ENCODE measurements at places on chromosomes 1 and 21.

- no peak for DNase-seq
Observed at GRCh38 chr1:9086045-9086444, 16.6 kb upstream of the SLC2A5 start.

DNA sequence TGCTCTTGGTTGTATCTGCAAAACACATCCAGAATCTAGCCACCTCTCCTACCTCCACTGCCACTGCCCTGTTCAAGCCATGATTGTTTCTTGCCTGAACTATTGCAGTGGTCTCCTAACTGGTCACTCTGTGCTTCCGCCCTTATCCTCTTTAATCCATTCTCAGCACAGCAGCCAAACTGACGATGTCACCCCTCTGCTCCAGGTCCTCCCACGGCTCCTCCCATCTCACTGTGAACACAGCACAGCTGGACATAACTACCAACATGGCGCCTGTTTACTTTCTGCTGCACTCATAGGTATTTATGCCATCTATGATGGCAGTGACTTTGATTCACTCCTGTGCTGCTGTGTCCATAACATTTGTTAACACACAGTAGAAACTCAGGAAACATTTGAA is 406.7 kb downstream of the DISC1 start:
- DNase-seq: no peak

DNA sequence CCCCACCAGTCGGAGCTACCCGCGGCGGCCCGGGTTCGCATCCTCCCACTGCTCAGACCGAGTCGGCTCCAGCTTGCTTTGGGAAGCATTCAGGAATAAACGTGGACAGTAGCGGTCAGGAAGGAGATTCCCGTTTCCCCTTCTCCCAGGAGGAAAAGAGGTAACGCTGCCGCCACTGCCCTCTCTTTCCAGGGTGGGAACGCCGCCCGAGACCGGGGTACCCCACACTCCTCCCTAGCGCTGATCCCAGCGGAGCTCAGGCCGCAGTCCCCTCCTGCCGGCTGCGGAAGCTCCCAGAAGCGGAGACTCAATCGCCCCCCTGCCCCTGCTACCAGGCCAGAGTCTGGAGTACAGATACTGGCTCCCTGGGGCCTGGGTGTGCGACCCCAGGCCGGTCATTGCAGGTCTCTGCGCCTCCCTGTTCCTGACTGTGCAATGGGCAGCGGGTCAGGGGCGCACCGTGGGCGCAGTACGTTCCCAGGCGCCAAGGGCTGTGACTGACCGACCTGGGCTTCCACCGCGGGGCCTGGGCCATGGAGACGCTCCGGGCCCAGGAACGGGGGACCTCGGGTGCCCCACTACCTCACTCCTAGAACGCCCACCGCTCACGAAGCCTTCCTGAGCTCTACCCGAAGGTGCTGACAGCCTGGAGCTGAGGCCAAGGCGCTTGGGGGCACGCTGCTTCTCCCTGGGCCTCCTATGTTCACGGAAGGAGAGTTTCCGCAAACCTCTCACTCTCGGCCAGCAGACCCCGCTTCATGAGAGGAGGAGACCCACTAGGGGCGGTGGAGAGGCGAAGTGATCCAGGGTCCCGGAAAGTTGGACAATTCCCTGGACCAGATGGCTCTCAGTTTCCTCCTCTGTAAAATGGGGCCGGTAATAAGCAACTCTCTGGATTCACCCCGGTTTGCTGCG is 7.8 kb downstream of the DMRTA2 start:
- DNase-seq: no peak

GRCh38 chr1:227131193-227131592 is 187.1 kb downstream of the CDC42BPA start:
- DNase-seq: peak; percentile 30

DNA sequence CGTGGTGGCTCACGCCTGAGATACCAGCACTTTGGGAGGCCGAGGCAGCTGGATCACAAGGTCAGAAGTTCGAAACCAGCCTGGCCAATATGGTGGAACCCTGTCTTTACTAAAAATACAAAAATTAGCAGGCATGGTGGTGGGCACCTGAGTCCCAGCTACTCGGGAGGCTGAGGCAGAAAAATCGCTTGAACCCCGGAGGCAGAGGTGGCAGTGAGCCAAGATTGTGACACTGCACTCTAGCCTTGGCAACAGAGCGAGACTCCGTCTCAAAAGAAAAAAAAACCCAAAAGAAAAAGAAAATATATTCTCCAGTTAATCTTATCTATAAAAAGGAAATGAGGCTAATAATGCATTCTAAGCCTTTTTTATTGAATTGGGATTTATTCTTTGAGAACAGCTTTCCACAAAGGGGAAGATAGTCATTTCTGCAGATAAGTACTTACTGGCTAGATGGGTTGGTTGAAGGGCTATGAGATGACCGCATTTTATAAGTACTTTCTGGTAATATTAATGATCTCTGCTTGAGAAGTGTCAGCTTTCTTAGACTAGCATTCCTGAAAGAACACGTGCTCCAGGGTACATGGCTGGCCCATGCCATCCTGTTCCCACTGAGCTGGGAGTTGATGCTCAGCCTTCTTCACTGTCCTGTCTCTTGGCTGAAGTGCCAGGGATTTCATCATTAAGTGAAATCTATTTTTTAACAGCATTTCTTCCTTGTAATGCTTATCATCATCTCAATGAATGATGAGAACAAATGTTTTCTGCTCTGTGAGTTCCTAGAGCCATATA is 57.9 kb downstream of the SASS6 start:
- DNase-seq: no peak

DNA sequence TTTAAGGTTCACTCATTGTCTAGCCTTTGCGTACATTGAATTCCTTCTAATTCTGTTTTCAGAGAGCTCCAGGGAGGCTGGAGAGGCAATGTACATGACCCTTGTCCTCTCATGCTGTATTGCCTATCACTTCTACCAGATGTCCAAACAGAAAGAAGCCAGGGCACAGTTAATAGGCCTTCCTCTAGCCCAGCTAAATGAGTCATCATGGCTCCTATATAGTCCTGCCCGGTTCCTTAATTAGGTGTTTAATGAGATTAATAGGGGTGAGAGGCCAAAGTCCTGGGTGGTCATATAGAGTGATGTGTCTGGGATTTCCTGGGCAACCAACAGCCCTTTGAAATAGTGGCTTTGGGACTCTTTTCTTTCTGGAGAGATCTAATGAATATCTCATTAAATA is 76.3 kb downstream of the ZSCAN20 start:
- DNase-seq: no peak

- DNase-seq: peak; percentile 30
Observed at GRCh38 chr1:86703696-86704457, 499 bp upstream of the SH3GLB1 start.

GRCh38 chr21:15421947-15422346 is 307.8 kb upstream of the USP25 start:
- no peak for DNase-seq

GRCh38 chr1:156684227-156684782 is 7.1 kb upstream of the NES start:
- DNase-seq: no peak

DNA sequence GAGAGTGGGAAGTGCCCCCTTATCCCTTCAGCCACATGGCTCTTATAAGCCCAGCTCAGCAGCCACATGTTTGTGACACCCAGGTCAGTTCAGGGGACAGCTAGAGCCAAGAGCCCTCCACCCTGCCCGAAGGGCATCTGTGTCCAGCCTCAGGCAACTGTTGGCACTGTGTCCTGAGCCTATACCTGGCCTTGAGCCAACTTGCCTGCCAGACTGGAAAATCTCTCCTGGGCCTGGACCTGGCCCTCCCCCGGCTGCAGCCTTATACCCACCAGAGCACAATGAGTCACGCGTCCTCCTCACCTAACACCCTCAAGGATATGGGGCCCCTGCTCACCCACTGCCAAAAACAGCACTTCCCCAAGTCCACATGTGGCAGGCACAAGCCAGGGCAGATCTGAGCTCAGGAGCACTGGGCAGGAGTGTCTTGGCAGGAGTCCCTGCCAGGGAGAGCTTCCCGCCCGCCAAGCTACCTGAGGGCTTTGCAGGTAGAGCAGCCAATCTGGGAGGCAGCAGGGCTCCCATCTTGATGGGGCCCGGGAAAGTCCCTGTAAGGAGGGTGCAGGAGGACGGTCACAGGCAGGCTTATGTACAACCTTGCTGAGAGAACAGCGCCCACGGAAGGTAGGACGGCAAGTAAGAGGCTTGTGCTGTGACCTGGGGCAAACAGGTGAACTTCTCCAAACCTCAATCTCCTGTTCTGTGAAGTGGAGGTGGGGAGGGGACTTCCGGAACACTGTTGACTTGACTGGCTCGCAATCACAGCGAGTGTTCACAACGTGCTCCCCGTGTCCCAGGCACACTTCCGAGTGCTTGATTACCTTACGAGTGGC is 19.8 kb upstream of the HSPG2 start:
- no peak for DNase-seq

GRCh38 chr1:151855933-151856332 is 2.4 kb upstream of the THEM5 start:
- DNase-seq: no peak

DNA sequence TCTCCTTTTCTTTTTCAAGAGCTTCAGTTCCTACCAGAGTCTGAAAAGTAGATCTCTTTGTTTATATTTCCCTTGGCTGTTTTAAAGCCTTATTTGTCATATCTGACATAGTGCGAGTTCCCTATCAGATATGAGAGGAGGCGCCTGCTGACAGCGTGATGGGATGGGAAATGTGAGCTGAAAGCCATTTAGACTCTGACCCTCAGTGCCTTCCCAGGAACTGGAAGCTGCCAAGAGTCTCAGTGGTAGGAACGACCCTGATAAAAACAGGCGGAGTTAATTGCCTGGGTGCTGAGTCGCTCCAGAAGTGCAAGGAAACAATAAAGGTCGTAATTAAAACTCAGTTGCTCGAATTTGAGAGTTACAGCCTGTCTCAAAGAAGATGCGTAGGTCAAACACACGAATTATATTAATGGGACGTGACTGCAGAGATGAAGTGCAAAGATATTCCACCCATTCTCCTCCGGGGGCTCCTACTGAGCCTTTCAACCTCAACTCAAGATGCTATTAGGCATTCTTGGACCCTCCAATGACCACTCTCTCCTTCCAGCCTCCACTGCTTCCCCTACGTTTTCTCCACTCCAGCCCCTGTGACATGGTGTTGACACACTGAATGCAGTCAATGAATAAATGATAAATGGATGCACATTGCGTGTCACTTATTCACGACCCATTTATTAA is 84.6 kb downstream of the KAZN start:
- DNase-seq: no peak

DNA sequence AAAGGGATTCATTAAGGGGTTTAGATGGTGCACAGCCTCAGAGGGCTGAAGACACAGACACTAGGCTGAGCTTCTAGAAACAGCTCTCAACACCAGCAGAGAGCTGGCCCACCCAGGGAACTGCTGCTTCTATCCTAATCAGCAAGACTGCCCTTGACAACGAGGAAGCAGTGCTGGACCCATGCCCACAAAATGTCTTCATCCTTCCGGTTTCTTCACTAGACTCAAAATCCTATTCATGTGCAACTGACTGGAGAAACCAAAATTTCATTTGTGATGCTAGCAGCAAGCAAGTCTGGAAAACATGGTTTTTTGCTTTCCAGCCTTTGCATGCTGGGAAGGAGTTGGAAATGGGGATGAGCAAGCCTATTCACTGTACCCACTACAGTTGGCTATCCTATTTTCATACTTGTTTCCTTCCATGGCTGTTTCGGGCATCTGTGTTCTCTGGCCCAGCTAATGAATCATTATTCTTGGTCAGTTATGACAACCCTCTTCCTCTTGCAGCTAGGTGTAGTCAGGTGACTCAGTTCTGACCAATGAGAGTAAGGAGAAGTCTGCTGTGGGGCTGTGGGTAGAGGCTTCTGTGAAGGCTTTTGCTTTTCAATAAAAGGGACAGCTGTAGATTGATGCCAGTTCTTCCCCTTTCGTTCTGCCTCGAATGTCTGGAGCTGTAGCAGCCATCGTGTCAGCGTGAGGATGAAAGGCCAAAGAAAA is 14.6 kb upstream of the TMEM61 start:
- DNase-seq: no peak

DNA sequence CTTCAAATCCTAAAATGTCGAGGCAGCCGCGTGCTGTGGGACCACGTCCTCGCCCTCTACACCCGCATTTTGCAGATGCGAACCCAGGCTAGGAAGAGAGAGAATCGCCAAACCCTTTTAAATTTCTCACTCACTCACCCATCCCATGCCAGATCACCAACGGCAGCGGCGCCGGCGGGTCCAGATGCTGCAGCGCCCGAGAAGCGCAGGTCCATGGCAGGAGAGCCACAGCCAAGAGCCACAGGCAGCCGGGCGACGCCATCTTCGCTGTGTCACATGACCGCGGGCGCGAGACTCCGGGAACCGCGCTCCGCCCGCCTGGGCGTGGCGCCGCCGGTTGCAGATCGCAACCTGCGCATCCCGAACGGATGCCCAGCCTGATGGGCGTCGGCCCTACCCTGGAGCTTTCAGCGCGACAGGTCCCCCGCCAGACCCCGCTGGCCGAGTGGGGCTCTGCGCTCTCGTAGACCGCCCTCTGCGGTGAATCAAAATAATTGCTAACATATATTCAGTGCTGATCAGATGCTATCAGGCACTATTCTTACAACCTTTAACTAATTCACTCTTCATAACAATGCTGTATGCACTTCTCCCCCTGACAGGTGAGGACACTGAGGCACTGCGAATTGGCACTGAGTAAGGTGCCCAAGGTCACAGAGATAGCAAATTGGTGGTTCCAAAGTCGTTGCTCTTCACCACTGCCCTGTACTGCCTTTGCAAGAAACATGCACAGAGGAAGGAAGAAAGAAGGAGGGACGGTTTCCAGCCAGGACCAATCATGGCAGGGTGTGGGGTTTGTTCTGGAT is at the start of gene PPT1:
Gene PPT1 (minus strand): TSS at position 276 of the 806 bp plus-strand sequence. CDS start 14 bp downstream, at position 262.
- DNase-seq: peak; percentile 56

GRCh38 chr1:10734962-10735544 is 61.4 kb downstream of the CASZ1 start:
- no peak for DNase-seq

GRCh38 chr1:47901001-47901575 is 96.1 kb downstream of the TRABD2B start:
- DNase-seq: no peak

DNA sequence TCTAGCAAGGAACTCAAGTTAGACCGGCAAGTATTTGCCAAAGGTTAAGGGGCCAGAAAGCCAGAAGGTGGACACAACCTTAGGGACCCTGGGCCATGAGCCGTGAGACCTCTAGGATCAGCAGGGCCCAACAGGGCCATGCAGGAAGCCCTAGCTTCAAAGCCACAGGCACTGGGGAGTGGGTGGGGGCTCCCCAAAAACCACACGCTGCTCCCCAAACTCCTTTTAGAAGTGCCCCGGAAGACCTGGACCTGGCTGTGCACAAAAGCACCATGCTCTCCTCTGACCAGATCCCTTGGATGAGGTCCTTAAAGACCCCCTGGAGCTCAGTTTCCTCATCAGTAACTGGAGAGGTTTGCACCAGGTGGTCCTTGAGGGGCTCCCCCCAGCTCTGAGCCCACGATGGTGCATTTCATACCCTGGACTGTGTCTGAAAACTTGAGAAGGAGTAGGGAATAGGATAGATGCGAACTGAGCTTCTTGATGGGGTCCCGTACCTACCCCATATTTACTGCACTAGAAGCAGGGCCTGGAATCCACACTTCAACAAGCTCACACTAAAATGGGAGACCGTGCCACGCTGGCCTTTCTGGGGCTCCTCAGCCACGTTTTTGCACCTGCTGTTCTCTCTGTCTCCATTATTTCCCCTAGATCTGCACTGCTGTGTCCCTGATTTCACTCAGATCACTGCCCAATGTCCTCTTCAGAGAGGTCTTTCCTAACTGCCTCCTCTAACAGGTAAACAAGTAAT is 40.6 kb upstream of the LBR start:
- no peak for DNase-seq
